Right forelimb (tissue), 1 donor: ENCODE measurements at places on chromosomes 16 and 17.

DNA sequence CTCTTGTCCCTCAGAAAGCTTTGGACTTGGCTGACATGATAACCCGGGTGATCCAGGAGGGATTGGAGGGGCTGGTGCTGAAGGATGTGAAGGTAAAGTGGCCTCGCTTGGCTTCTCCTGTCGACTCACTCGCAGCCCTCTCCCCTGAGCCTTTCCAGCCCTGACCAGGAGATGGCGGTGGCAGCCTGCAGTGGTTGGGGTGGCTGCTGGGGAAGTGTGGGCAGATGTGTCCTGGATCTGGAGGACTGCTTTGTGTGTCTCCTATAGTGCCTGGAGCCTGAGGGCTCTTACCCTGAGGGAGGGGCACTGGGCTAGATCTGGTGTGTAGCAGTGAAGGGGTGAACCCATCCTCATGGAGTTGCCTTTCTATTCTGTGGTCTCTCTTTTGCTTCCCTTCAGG is 17.9 kb downstream of the LIG3 start:
- DNase-seq: no peak

- DNase-seq: no peak
Measured at GRCh38 chr17:66670206-66670605, 164.7 kb upstream of the CACNG5 start.

GRCh38 chr17:75525806-75526554 is 483 bp downstream of the LLGL2 start:
- peak; percentile 45 for DNase-seq

GRCh38 chr17:77444628-77444983 is 303.8 kb downstream of the SEC14L1 start:
- no peak for DNase-seq

GRCh38 chr16:74756203-74756602 is 18.4 kb downstream of the FA2H start:
- DNase-seq: peak; percentile 6

- no peak for DNase-seq
Measured at GRCh38 chr17:17058304-17058703, 16.0 kb downstream of the MPRIP start.

GRCh38 chr17:788551-788950 is 6.4 kb downstream of the MRM3 start:
- DNase-seq: no peak

- DNase-seq: no peak
Measured at GRCh38 chr16:48125888-48126287, 29.9 kb downstream of the ABCC12 start.

DNA sequence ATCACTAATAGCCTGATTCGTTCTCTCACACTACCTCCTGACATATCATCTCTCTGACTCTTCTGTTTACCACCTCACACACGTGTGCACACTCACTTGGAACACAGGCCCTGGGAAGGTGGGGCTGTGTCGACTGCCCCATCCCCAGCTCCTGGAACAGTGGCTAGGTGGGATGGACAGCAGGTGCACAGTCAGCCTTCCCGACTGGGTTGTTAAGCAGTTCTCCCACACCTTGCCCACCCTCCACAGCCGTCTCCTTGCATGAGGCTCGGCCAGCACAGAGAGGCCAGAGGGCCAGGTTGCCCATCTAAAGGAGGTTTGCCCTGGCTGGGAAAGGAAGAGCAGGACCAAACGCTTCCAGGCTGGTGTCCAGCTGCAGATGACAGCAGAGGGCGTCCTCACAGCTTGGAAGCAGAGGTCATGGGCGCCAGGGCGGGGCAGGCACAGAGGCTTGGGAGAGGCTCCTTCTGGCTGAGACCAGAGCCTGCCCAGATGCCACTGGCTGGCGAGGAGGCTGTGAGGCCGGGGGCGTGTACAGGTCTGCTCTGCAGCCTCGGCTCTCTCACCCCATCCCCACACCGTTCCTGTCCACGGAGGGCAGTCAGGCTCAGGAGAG is 92.8 kb downstream of the AMFR start:
- no peak for DNase-seq

DNA sequence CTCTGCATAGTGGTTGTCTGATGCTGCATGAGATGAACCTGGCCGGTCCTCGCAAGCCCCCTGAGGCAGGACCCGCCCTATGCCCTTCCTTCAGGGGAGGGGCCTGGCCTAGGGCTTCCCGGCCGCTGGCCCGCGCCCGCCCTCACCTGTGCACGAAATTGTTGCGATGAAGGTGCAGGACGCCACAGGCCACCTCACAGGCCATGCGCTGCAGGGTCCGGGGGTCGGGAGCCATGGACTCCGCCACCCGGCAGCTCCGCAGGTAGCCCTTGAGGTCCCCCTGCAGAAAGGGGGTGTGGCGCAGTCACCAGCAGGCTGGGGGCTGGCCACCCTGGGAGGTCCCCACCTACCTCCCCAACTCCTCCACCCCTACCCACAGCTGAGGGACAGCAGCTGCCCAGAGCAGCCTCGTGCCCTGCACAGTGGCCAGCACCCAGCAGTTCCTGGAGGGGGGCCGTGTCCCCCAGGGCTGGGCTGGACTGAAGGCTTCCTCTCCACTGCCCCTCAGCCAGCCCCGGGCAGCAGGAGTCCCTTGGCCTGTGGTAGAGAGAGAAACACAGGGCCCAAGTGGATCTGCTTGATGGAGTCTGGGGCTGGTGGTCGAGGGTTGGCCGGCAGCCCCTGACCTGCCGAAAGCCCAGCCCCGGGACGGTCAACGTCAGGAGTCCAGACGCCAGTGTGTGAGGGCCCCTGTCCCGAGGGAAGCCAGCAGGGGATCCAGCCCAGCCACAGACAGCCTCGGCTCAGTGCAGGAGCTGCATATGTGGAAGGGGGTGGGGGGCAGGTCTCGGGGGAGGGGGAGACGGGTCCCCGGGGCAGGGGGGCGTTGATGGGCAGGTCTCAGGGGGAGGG is 38.8 kb upstream of the PVALEF start:
- DNase-seq: no peak

- no peak for DNase-seq
Measured at GRCh38 chr17:74746376-74746775, 2.1 kb upstream of the NHERF1 start.

DNA sequence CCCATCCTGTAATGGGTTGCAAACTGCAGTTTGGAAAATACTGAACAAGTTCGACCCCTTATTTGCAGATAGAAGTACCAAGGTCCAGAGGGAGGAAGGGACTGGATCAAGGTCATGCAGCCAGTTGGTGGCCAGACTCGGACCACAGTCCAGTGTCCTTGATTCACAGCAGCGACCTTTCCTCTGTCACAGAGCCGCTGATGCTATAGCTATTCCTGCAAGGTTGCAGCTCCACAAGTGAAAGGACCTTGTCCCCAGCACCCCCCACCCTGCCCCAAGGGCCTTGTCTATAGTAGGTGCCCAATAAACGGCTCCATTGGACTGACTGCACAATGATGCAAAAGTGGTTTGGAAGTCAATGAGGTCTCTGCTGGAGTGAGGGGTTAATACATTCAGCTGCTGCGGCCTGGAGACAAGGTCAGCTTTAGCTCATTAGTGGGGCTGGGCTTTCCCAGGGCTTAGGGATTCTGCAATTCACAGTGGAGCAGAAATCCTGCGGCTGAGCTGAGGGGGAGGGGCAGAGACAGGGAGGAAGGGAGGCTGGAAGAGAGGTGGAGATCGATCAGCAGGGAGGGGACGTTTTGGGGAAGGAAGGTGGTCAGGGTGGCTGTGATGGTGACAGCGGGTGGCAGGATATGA is 13.4 kb upstream of the CRHR1 start:
- no peak for DNase-seq

GRCh38 chr17:78808163-78808562 is 26.1 kb upstream of the CYTH1 start:
- DNase-seq: no peak

- no peak for DNase-seq
Measured at GRCh38 chr16:67016681-67017420, 12.1 kb upstream of the CBFB start.

- DNase-seq: no peak
Measured at GRCh38 chr17:18866866-18867813, 9.2 kb downstream of the PRPSAP2 start.

DNA sequence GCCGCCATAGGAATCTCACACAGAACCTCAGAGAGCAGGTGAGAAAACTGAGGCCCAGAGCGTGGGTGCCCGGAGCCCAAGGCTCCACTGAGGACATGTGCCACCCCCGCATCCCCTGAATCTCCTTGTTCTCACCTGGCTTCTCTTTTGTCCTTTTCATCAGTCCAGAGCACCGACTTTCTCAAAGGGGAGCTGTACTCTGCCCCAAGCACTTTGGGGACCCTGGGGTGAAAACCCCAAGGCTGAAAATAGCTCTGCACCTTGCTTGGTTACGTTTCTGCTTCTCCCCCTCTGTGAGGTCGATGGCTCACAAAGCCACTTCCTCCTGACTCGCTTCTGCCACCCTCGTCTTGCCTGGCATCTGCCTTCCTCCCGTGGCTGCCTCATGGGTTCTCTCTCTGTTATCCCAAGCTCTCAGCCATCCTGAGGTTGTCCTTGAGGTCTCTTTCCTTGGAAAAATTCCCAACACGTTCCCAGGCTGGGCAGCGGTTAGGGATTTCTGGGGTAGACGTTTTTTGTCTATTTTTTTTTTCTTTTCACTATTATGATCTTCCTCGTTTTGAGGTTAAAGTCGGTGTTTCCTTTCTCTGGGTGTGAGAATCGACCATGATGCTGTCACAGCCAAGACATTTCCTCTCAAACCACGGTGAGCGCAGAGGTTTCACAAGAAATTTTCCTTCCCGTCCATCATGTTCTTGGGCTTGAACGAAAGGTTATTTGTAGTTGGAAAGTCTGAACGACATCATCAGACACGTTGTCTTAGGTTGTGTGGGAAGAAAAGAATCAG is 37.2 kb downstream of the IRF8 start:
- no peak for DNase-seq

GRCh38 chr17:15169676-15170075 is 95.5 kb downstream of the PMP22 start:
- no peak for DNase-seq

DNA sequence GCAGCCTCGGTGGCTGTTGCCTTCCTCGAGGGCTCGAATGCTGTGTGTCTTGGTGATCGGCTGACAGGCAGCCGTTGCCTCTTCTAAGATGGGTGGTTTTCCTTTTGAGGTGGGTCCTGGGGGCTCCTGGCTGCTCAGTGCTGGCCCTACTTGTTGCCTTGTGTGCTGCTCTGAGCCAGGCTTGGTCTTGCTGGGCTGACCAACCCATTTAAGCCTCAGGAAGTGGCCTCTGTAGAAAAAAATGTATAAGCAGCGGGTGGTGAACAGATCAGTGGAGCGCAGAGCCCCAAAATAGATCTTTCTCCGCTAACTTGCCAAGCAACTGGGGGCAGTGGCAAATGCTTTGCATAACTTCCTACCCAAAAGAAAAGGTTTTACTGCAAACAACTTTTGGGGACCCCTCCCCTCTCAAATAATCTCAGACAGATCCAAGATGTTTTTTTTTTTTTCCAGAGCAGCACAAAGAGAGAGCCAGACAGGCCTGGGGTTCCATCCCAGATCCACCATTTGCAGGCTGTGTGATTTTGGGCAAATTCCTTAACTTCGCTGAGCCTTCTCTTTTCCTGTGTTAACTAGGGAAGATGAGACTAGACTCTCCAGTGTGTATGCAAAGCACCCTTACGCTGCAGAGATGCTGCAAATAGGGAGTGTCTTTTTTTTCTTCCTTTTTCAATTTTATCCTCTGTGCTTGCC is 42.5 kb downstream of the PLCG2 start:
- no peak for DNase-seq

DNA sequence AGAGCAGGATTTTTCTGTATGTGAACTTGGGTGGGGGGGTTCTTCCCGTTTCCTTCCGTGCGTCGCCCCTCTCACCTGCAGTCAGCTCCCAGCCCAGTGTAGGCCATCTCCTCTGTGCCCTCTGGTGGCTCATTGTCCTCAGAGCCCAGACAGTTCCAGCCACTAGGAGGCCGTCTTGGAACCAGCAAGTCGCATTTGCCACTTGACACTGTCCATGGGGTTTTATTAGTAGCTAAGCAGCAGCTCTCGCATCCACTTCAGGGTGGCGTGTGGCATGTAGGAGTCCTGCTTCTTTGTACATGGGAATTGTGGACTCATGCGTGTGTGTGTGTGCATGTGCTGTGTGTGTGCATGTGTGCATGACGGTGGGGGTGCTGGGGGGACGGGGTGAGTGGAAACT is 74.0 kb downstream of the SEC14L1 start:
- no peak for DNase-seq

GRCh38 chr16:1615761-1616160 is 3.6 kb downstream of the CRAMP1 start:
- DNase-seq: no peak

GRCh38 chr16:3949946-3950342 is 69.4 kb upstream of the CREBBP start:
- no peak for DNase-seq

- DNase-seq: peak; percentile 85
Measured at GRCh38 chr17:49494986-49495841, at the start of gene NGFR. NGFR (plus strand) TSS chr17:49495293; CDS start chr17:49495418, 125 bp downstream.

DNA sequence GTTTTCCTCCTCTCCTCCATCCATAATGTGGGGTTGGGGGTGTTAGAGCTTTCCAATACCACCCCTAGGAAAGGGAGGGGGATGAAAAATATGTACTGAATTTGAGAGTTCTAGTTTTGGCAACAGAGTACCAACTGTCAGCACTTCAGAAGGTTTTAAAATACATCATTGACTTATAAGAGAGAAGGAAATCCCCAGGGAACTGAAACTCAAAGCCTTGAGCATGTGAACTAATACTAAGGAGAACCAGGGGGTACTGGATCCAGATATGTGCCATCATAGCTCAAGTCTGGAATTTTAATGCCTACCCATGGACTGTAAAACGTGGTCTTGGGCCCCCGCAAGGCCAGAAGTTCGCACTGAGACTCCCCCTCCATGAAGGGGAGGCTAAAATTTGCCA is 15.8 kb downstream of the CACNG5 start:
- no peak for DNase-seq

GRCh38 chr16:88662222-88662842 is 559 bp downstream of the MVD start:
- no peak for DNase-seq

- no peak for DNase-seq
Measured at GRCh38 chr17:76558198-76559095, 18.6 kb downstream of the PRCD start.

GRCh38 chr17:6109536-6109935 is 39.4 kb downstream of the WSCD1 start:
- DNase-seq: no peak
